ENCODE measurements at places on chromosomes 2 and 18.

GRCh38 chr2:195049372-195050031, 607.5 kb upstream of the SLC39A10 start:
- DNase-seq = no peak

DNA sequence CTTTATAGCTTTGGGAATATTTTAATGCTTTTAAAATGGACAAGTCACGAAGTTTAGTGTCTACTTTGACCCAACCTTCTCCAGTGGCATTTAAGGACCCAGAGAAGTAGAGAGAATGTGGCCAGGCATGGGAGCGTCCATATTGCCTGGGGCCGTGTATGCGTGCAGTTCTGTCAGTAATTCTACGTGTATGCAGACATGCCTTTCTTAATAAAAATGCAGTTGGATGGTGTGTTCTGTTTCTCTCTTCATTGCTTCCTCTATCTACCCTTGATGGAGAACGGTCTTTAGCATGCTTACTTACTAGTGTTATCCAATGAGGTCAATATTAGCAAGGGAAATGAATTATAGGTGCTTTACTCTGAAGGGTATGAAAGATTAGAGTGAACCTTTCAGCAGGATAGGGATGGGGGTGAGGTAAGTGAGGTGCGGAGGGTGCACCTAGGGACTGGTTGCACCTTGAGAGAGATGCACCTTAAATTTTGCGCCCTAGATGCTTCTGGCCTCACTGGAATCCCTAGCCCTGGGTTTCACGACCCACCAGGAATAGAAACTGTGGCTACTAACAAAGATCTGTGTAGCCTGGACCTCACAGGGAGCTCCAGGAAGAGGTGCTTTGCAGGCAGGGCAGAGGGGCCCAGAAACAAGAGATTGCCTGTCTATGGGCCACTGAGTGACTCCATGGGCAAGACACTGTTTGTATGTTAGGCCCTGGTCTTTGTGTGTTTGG, 194.3 kb downstream of the MYCN start:
- DNase-seq = no peak

- no peak for DNase-seq
Observed at GRCh38 chr2:36620321-36620720, 22.4 kb upstream of the FEZ2 start.

- no peak for DNase-seq
Observed at GRCh38 chr2:143121957-143122356, 7.3 kb upstream of the ARHGAP15 start.

DNA sequence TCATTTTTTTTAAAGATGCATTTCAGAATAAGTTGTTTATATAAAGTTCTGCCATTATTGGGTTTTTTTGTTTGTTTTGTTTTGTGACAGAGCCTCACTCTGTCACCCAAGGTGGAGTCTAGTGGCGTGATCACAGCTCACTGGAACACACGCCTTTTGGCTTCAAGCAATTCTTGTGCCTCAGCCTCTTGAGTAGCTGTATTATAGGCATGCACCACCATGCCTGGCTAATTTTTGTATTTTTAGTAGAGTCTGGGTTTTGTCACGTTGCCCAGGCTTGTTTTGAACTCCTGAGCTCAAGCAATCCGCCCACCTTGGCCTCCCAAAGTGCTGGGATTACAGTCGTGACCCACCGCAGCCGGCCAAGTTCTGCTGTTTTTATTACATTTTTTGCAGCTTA, 72.3 kb downstream of the R3HDM1 start:
- DNase-seq = no peak

GRCh38 chr2:71811157-71811556, 336.5 kb downstream of the CYP26B1 start:
- DNase-seq = no peak

DNA sequence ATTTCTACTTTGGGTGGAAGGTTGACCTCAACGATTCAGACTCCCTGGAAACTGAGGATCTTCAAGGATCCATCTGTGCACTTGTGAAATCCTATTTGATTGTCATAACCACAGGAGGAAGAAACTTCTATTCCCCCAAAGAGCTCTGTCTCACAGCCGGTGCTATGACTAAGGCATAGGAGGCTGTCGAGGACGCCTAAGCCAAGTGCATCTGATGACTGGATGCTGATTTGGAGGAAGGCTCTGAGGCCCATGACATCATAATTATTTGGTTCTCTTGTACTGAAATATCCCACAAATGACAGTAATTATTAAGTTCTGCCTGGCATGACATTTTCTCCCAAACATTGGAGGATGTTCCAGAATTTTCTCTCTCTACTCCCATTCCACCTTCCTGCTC, 13.8 kb upstream of the KCNF1 start:
- DNase-seq = peak; percentile 22

GRCh38 chr2:58073751-58074150, 27.1 kb downstream of the VRK2 start:
- no peak for DNase-seq

GRCh38 chr18:55585920-55586561, 2.0 kb downstream of the TCF4 start:
- DNase-seq = peak; percentile 41

DNA sequence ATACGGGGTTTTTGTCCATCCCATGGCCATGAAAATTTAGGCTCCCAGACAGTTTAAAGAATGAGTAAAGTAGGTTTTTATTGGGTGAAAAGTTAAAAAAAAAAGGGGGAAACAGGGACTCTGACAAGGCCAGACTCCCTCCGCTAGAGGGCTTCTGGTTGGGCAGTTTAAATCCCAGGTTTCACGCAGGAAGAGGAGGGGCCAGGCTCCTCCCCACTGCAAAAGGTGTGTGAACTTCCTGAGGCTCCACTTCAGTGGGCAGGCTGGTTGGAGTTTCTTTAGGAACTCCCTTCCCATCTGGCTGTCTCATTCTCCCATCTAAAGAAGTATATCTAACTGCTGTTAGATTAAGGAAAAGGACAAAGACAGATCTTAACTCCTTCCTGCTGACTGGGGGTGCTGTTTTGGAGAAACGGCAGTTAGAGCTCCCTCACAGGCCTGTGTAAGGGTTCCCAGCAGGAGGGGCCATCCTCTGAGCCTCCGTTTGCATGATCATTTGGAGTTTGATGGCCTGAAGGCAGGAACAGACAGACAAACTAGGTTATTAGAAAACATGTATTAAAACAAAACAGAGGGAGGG, 1160.7 kb downstream of the CNTNAP5 start:
- DNase-seq = no peak

DNA sequence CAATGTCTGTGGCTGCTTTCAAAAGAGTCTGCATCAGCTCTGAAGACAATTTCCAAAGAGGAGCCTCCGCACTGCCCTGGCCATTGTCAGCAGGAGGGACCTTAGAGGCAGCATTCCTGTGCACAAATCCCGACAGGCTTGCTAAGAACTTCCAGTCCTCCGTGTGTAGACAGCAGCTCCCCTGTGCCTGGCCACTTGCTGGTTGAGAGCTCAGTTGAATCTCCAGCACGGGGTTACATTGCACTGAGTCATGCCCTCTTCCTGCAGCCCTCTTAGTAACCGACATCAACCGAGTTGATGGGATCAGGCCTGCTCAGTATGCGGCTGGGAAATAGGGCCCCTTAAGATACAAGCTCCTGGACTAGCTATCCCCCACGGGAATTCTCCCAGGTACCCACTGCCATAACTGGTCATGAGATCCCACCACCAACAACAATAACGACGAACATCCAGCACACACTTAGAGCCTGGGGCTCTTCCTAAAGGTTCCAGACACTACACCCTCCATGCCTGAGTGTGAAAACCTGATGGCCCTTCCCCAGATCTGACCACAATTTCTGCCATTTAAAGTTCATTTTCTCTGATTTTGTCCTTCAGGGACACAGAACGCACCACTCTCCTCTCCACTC, 12.0 kb downstream of the ATP6V1B1 start:
- DNase-seq = peak; percentile 49

- DNase-seq = no peak
Observed at GRCh38 chr2:55003706-55004639, 46.3 kb downstream of the RTN4 start.

DNA sequence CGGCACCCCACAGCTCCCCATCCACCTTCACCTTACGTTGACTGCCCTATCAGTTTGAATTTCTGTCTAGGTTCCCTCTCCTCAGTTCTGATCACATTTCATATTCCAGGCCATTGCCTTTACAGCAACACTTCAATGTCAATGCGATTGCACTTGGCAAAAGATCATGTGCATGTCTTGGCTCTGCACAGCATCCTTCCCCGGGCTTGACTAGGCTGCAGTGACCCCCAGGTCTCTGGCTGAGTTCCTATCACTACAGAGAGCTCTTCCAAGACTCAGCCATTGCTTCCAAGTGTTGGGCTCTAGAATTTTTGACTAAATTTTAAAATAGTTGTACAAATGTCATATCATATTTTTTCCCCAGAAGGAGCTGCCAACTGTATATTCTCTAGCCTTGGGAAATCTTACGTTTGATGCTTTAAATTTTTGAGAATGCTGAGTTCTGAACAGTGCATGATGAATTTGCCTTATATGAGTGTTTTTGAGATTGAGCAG, 103.8 kb upstream of the NEDD4L start:
- DNase-seq = no peak

- peak; percentile 82 for DNase-seq
Observed at GRCh38 chr2:61694312-61695274, 156.4 kb upstream of the XPO1 start.

- no peak for DNase-seq
Observed at GRCh38 chr2:34204560-34204959, 605.5 kb upstream of the FAM98A start.

- DNase-seq = peak; percentile 58
Observed at GRCh38 chr2:30252723-30253701, 21.7 kb downstream of the LBH start.

DNA sequence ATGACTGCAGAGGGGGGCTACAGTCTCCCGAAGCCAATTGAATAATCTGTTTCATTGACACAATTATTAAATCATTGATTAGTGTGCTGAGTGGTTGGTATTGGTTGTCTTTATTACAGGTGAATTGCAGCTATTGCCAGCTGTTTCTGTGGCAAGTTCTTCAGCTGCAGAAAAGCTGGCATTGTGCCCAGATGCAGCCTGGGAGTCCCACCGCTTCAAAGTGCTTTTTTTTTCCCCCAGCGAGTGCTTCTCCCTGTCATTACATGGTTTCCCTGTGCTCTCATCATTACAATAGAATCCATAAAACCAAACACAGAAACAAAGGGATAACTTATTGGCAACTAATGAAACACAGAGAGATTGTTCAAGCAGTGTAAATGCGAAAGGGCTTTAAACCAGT, 164.7 kb downstream of the GRB14 start:
- peak; percentile 21 for DNase-seq

DNA sequence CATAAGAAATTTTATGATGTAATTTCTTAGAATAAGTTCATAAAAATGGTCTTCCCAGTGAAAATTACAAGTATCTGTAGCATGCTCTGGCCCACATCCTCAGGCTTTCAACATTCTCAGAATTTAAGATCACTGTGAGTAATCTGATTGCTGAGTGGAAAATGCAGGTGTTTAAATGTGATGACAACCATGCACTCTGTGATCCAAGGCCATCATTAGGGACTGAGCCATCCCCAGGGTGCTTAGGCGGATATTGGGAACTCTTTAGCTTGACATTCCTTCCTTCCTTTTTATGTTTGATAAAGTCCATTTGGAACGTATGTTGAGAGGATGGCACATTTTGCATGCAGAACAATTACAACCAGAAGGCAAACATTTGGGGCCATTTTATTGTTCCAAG, 95.5 kb downstream of the ARL4C start:
- no peak for DNase-seq

GRCh38 chr2:238321467-238321866, 1.1 kb downstream of the TRAF3IP1 start:
- no peak for DNase-seq

- no peak for DNase-seq
Observed at GRCh38 chr18:78309924-78310323, 669.7 kb upstream of the SALL3 start.

DNA sequence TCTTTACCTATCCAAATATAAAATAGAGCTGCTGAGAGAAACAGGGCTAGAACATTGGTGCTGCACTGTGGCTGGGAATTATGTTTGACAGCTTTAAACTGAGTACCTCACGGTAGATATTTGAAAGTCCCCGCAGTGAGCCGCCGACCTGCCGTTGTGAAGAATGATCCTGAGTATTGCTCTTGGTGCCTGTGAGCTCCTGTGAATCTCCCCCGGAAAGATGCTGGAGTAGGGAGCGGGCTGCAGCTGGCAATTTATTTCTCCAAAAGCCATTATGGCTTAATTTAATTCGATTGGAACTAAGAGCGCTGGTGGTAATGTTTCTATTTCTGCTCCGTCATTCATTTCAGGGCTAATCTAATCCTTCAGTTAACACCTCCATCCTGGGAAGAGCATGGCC, 129.4 kb upstream of the TPO start:
- no peak for DNase-seq

DNA sequence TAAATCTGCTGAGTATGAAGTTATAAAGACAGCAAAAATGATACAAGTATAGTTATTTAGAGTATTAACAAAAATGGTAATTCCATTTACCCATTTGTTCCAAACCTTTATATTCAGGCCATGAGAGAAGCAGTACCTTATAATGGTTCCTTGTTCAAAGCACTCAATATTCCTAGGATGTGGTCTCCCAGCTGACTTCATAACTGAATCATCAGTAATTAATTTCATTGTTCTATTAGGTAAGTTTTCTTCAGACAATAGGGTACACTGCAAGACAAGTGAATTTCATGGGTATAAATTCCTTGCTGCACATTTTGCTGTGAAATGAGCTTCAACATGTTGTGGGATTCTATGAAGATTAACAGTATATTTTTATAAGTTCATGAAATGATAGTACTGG, 550.8 kb upstream of the ZEB2 start:
- no peak for DNase-seq

DNA sequence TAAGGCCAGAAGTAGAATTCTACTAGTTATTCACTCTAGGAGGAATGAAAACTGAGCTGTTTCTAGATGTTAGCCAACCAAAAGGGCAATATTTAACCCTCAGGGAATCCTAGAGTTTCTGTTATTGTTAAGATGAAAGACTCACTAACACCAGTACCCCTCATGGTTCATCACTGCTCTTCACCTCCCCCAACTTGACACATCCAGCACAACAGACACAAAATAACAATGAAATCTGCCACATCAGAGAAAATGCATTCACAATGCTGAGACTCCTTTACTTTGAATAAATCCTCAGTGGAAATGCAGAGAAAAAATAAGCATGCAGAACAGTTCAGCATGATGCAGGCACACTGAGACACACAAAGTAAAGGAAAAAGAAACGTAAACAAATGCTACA, 111.3 kb downstream of the RIF1 start:
- no peak for DNase-seq

DNA sequence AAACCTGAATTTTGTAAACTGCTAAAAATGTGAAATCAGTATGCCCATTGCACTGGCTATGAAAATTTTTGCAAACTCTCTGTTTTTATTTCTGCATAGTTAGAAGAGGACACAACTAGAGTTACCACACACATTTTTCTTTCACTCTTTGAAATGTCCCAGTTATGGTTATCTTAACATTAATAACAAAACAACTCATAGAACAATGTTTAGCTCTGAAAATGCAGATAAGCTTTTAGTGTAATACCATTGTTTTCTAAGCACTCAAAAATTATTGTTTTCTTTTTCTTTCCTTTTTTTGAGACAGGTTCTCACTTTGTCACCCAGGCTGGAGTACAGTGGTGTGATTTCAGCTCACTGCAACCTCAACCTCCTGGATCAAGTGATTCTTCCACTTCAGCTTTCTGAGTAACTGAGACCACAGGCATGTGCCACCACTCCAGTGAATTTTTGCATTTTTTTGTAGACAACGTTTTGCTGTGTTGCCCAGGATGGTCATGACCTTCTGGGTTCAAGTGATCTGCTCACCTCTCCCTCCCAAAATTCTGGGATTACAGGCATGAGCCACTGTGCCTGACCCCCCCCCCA, 1204.5 kb upstream of the ZEB2 start:
- no peak for DNase-seq

All from fibroblast of skin of right quadriceps (primary cell).